Naive thymus-derived CD4-positive, alpha-beta T cell (primary cell): ENCODE measurements at places on chromosomes 7 and 10. TPM values are rescaled to one million over a fixed set of nuclear protein-coding genes. Genes with fewer than 3 reads are reported as not detected.

Gene GPR85
- total RNA-seq = not detected

Gene MRPS33
- 25.9 TPM for total RNA-seq

DNA sequence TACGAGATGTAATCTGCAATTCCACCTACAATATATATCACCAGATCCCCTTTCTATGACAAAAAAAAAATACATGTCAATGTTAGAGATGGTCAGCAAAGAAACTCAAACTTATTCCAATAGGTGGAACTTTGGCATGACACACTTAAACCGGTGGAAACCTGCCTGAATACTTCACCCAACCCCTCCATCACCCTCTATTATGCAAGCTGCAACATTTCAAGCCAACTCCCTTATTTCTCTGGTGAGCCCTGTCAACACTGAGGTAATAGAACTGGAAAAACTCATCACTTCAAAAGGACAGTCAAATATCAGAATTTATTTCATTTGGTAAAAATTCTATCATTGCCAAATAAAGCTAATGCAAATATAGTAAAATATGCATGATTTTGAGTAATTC is 3.6 kb downstream of the ZNF438 start:
- no peak for DNase-seq

Gene TLX1
- total RNA-seq = not detected
